Epithelial cell of umbilical artery (primary cell): ENCODE measurements at places on chromosomes 16 and 17. TPM values are rescaled to one million over a fixed set of nuclear protein-coding genes. Genes with fewer than 3 reads are reported as not detected.

Gene ACE
- total RNA-seq: 17.2 and 52.6 TPM in 2 replicates

Gene TBC1D3B
- 0.97 and 1.4 TPM in 2 replicates for total RNA-seq

Gene ZNF652
- 5.8 and 6.2 TPM in 2 replicates for total RNA-seq

Gene ATPAF2
- 18.2 and 28.4 TPM in 2 replicates for total RNA-seq

Gene DNAI2
- not detected in 2 replicates for total RNA-seq

Gene CCL8
- total RNA-seq: not detected in 2 replicates

Gene TNFRSF17
- total RNA-seq: not detected in 2 replicates

Gene ZNF750
- total RNA-seq: under 0.01 TPM in 2 replicates
